CD4-positive, alpha-beta T cell treated with Interferon alpha-2 for 1 hour (primary cell): ENCODE measurements at places on chromosomes 6 and 20.

DNA sequence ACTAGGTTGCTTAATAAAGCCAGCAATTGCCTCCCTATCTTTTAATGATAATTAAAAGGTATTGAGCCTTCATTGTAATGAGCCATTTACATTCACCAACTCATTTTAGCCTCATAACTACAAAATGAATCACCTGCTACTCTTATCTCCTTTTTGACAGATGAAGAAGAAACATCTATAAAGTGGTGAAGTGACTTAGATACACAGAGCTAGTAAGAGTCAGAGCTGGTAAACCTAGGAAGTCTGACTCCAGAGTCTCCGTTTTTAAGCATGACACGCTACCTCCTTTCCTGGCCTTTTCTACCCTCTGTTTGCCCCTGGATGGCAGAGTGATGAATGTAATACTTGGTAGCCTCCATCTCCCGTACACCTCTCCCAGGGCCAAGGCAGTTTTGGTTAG is 93.5 kb downstream of the SPTLC3 start:
- DNase-seq, result no peak

GRCh38 chr6:68046756-68047155 is 588.3 kb upstream of the ADGRB3 start:
- no peak for DNase-seq

DNA sequence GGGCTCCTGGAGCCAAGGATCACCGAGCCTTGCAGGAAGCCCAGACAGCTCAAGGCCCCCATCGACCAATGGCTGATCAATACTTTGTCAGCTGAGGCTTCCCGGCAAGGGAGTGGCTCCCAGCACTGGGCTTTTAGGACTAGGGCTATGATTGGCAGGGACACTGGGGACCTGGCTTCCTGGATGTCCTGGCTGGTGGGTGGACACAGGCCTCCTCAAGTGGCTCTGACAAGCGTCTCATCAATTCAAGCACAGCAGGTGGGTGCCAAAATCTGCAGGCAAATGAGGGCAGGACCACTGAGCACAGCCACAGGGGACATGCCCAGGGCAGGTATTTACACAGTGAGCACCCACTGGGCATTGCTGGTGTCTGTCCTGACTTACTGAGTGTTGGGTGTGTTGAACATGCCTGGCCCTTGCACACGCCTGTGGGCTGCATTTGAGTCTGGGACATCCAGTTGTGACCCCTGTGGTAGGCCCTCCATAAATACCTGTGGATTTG is 420.1 kb upstream of the SULF2 start:
- no peak for DNase-seq

DNA sequence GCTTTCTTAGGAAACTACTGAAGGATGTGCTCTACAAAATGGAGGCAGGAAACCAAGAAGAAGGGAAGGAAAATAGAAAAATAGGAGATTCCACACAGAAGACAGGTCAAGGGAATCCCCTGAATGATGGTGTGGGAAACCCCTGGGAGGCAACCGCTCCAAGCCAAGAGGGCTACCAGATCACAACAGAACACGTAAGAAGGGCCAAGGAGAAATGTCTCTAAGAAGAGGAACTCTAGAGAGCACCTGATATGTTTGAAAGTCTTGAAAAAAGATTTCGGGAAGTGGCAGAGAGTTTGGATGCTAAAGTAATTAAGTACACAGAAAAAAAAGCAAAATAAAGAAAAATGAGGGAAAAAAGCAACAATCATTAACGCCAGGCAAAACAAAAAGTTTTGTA is 7.1 kb downstream of the KIF13A start:
- no peak for DNase-seq

DNA sequence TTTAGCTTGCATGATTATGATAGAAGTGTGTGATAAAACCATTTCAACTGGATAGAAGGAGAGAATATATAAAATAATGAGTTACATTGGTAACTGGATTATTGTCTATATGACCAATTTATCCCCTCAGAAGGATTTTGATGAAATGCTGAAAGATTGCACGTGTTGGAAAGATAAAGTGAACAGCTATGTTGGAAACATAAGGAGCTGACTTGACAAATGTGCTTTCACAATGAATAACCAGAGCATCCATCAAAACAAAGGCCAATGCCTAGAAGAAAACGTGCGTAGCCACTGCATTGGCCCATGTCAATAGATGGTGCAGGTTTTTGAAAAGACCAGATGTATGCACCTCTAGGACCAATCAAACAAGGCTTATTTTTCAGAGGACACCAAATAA is 168.8 kb downstream of the TMEM200A start:
- DNase-seq, result no peak
